HepG2 (cell line): ENCODE measurements at places on chromosomes 6 and 20. TPM values are rescaled to one million over a fixed set of nuclear protein-coding genes. Genes with fewer than 3 reads are reported as not detected.

BCL2L1 gene
- total RNA-seq: 164 and 200 TPM in 2 replicates

SEL1L2 gene
- not detected in 2 replicates for total RNA-seq

RIPOR3 gene
- not detected in 2 replicates for total RNA-seq

CAPN11 gene
- total RNA-seq: 0.07 TPM in 1 of 2 replicates, not detected in the other

KLC4 gene
- total RNA-seq: 45.4 and 45.8 TPM in 2 replicates

C2 gene
- 70.9 and 165 TPM in 2 replicates for total RNA-seq

- DNase-seq: no peak
- H3K4me3 ChIP-seq: no peak overlapping the region
- peaks cover 45% of the 10 kb centered on the region; the same call in 2 of the 3 replicates for H3K27me3 ChIP-seq
- H3K27ac ChIP-seq: no peak overlapping the region
- no peaks in the 10 kb centered on the region for H3K4me1 ChIP-seq
- H3K36me3 ChIP-seq: no peaks in the 10 kb centered on the region
Measured at GRCh38 chr6:165798991-165799390, 135.9 kb upstream of the PDE10A start.

DNA sequence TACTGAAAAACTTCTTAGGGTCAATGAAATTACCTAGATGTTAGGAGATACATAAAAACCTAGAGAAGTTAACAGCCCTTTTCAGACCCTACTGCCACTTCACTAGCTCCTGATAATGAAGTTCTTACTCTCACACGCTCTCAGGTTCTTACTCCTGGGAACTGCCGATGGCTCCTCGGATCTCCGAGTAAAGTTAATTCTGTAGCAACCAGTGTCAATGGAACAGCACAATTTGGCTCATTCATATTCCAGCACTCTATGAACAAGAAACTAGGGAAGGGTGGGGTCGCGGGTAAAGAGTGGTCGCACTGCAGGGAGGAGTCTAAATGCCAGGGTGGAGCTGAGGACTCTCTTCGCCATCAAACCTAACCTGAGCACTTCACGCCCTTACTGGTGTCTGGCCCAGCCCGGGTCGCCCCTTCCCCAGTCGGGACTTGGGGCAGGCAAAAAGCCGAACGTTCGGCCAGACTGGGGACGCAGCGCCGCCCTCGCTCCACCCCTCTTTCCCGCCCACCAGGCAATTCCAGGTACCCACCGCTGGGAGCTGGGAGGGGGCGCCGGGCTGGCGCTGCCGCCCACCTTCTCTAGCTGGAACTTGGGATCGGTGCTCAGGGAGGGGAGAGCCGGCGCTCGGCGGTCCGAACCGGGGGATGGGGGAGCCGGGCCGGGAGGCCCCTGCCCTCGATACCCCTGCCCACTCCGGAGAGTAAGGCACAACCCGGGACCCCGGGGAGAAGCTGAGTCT is 744 bp downstream of the RAB23 start:
- H3K27me3 ChIP-seq: no peaks in the 10 kb centered on the region; the same call in 2 of the 3 replicates
- H3K4me1 ChIP-seq: peaks cover 31% of the 10 kb centered on the region
- DNase-seq: peak; percentile 62
- no peaks in the 10 kb centered on the region for H3K36me3 ChIP-seq
- H3K4me3 ChIP-seq: peak overlapping the region; percentile 88
- peak overlapping the region; percentile 77 for H3K27ac ChIP-seq

DNA sequence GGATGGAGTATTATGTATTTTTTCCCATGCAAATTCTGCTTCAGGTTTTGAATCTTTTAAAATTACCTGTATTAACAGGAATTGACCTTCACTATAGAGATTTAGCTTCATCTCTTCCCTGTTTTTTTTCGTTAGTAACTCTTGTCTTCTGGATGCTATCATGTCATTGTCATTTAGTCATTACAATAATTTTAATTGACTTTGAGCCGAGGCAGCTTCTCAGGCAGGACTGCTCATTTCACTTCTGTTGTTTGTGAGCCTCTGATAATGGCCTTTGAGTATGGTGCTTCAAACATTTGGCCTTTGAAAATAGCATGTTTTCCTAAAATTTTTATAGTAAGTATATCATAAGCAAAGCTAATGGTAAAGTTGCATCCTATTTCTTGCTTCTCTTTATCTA is 375.1 kb upstream of the MMS22L start:
- H3K4me3 ChIP-seq: no peak overlapping the region

- DNase-seq: no peak
- H3K27me3 ChIP-seq: no peaks in the 10 kb centered on the region
- H3K4me1 ChIP-seq: no peaks in the 10 kb centered on the region
- 0 out of 3 replicates have a peak, but pooled peaks cover 3% of the 10 kb centered on the region for H3K36me3 ChIP-seq
- H3K27ac ChIP-seq: no peak overlapping the region
- no peak overlapping the region for H3K4me3 ChIP-seq
Measured at GRCh38 chr6:17965397-17965796, 22.0 kb downstream of the KIF13A start.
